Glutamatergic neuron (in vitro differentiated cells): ENCODE measurements at places on chromosomes 7 and 10. TPM values are rescaled to one million over a fixed set of nuclear protein-coding genes. Genes with fewer than 3 reads are reported as not detected.

Gene PTPN20
- not detected for total RNA-seq

Gene PKD1L1
- total RNA-seq = 0.17 TPM

Gene FASTK
- 64.7 TPM for total RNA-seq

Gene TMEM213
- total RNA-seq = not detected

Gene PIP4K2A
- 20.7 TPM for total RNA-seq

Gene GLI3
- total RNA-seq = 2.9 TPM

Gene POT1
- 42.9 TPM for total RNA-seq

Gene ADCYAP1R1
- total RNA-seq = 0.71 TPM

Gene LRRD1
- 0.15 TPM for total RNA-seq

Gene TMEM184A
- 20.7 TPM for total RNA-seq

Gene TAS2R3
- total RNA-seq = 1.6 TPM

Gene PTN
- 40.0 TPM for total RNA-seq

Gene CAMK1D
- 29.8 TPM for total RNA-seq

DNA sequence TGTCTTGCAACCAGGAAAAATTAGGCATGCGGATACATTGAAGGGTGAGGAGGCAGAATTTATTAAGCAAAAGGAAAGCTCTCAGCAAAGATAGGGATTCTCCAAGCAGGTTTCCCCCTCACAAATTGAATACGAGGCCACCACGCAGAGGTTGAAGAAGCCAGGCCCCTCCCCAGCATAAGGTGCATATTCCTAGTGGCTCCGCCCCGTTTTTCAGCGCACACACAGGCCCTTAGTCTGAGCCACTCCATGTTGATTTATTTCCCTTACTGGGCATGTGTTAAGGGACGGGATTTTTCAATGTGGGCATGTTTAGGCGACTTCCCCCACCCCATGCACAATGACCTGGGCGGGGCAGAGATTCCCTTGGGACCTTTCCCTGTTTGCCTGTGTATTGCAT, 24.9 kb downstream of the PPP2R2D start:
- DNase-seq = no peak

- no peak for DNase-seq
Observed at GRCh38 chr10:4372601-4373000, 453.4 kb upstream of the AKR1E2 start.

DNA sequence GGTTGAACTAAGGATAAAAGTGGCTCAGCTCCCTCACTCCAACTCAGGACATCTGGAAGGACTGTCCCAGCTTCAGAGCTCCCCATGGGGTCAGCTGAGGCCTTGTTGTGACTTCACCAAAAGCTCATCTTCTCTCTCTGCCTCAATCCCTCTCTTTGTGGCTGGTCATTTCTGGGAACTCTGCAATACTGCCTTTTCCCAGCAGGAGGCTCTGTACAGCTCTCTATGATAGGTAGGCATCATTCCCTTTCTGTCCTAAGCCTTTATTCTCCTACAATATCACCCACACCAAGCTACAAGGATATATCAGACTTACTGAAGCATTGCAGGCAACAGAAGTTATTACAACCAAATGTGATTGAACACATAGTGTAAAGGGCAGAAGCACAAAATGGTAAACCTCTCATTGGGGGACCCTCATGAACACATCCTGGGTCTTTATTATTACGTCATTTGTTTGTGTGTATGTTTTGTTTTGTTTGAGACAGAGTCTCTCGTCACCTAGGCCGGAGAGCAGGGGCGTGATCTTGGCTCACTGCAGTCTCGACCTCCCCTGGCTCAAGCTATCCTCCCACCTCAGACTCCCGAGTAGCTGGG, 36.7 kb upstream of the PRPS1L1 start:
- DNase-seq = peak; percentile 64

GRCh38 chr10:71773221-71773971, at the start of gene VSIR:
TSS of gene VSIR (minus strand) at chr10:71773520. CDS start at chr10:71773439, 81 bp downstream.
- peak; percentile 88 for DNase-seq

DNA sequence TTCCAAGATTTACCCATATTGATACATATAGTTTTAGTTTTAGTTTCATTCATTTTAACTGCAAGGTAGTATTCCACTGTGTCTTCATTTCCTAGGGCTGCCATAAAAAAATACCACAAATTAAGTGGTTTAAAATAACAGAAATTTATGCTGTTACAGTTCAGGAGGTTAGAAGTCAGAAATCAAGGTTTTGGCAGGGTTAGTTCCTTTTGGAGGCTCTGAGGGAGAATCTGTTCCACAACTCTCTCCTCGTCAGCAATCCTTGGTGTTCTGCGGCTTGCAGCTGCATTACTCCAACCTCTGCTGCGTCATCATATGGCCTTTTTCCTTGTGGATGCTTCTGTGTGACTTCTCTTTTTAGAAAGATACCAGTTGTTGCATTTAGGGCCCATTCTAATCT, 176.2 kb downstream of the DNAJC1 start:
- DNase-seq = no peak

DNA sequence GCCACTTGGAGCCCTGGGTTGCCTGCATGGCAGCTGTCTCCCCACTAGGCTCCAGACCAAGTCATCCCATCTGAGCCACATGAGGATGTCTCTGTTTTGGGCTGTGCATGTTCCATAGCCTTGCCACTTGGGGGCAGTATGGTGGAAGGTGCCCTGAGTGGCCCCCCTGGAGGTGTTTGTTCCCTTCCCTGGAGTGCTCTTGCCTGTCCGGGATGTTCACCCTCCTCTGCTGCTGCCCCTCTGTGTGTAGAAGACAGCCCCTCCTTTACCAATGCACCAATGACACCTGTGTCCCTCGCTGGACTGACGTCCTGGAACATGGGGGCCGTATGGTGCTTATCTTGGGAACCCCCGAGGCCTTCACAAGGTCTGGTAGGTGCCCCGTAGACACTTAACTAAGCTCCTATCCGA, 100.2 kb downstream of the ACTR3B start:
- no peak for DNase-seq

DNA sequence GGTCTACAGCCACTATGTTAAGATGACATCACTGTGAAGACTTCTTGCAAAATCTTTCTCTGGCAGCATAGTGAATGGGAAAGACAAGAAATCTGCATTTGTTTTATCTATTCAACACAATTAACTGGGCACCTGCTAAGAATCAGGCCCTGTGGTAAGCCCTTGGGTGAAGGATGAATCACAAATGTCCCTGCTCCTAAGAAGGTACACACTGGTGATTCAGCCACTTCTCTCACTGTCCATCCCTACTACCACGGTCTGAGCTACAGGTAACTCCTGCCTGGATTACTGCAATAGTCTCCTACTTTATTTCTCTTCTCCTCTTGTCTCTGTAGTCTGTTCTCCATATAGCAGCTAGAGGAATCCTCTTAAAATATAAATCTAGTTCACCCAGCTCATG, 116.1 kb downstream of the HIBADH start:
- no peak for DNase-seq

GRCh38 chr10:26157734-26158133, 58.8 kb upstream of the GAD2 start:
- no peak for DNase-seq

- DNase-seq = no peak
Observed at GRCh38 chr7:57388761-57389160, 61.2 kb upstream of the ZNF716 start.

DNA sequence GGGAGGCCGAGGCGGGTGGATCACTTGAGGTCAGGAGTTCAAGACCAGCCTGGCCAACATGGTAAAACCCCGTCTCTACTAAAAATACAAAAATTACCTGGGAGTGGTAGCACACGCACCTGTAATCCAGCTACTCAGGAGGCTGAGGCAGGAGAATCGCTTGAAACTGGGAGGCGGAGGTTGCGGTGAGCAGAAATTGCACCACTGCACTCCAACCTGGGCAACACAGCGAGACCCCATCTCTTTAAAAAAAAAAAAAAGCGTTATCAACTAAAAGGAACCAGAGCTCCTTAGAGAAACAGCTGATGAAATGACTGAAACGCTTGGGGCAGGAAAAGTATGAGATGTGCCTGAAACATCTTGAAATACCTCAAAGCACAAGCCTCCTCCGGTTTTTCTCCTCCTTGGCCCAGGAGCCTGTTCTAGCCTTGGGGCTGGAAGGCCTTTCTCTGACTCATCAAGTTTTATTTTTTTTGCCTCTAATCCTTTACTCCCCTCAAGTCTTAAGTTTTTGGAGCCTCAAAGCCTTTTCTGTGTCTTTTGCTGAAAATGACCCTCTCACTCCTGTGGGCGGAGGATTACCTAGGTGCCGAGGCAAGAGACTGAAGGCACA, 2.6 kb upstream of the METTL27 start:
- no peak for DNase-seq

GRCh38 chr7:3033136-3033535, 10.5 kb downstream of the CARD11 start:
- no peak for DNase-seq

GRCh38 chr7:72112992-72113391, 299.1 kb downstream of the CALN1 start:
- DNase-seq = no peak

- no peak for DNase-seq
Observed at GRCh38 chr10:80160361-80161320, 28.1 kb downstream of the PLAC9 start.

DNA sequence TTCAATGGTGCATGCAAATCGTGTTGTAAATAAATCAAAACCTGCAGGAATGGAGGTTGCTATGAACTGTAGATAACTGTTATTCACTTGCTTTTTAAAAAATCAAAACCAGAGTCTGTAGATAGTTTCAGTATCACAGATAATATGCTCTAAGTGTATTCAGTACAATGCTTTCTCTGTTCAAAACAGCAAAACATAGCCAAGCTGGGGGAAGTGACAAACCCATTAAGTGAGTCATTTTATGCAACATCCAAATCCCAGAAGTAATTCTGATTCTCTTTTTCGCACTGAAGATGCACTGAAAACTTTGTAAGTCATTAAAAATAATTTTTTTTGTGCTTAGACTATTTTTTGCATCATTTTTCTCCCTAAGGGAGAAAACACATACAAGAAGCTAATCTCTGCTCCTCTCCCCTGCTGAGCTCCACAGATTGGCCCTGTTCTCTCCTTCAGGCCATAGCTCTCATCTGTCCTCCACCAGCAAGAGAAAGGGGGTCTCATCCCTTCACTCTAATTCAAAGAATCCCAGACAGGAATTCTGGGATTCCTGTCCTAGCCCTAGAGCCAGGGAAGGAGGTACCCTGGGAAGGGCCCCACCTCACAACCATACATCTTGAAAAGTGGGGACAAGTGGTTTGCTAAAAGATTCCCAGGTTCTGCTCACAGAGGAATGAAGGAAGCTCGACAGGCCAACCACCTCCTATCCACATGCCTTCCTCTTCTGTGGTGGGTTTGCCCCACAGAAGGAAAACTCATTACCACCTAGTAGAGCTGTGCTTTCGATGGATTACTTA, 4.9 kb downstream of the PRTFDC1 start:
- DNase-seq = no peak

GRCh38 chr10:47183704-47184041, 116.3 kb upstream of the GDF10 start:
- DNase-seq = no peak

GRCh38 chr10:73959484-73960243, 38.3 kb upstream of the VCL start:
- no peak for DNase-seq

GRCh38 chr10:121886997-121887622, 40.7 kb downstream of the ATE1 start:
- DNase-seq = peak; percentile 78

- no peak for DNase-seq
Observed at GRCh38 chr7:19213746-19214145, 68.5 kb upstream of the FERD3L start.

GRCh38 chr10:60572511-60573194, 183.0 kb upstream of the ANK3 start:
- DNase-seq = peak; percentile 53

DNA sequence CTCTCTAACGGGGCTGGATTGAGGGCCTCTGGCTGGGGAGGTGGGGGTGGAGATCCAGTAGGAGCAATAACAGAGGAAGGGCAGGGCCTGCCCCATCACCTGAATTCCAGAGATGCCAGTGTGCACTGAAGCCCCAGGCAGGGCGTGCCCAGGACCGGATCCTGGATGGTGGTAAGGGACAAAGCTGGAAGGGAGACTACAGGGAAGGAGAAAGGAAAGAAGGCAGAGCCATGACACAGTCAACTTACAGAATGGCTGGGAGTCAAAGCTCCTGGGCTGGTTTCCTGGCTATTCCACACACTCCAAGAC, 666 bp downstream of the TMEM139 start:
- DNase-seq = no peak

DNA sequence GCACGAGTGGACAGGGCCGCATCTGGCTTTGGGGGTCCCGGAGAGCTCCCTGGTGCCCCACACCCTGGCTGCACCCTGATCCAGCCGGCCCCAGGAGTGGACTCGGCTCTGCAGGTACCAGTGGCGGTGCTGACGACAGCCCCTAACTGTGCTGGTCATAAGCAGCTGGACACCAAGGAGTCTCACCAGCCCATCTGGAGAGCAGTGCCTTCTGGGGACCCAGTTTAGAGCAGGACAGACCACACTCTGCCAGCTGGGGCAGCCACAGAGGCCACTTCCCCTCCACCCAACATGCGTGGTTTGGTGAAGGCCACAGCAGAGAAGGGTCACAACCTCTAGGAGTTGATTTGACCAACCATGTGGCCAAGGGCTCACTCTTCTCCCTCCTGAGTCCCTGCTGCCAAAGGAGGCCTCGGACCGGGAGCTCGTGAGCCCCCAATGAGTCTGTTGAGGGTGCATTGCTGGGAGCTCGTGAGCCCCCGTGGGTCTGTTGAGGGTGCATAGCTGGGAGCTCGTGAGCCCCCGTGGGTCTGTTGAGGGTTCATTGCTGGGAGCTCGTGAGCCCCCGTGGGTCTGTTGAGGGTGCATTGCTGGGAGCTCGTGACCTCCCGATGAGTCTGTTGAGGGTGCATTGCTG, 16.0 kb upstream of the INPP5A start:
- DNase-seq = no peak

DNA sequence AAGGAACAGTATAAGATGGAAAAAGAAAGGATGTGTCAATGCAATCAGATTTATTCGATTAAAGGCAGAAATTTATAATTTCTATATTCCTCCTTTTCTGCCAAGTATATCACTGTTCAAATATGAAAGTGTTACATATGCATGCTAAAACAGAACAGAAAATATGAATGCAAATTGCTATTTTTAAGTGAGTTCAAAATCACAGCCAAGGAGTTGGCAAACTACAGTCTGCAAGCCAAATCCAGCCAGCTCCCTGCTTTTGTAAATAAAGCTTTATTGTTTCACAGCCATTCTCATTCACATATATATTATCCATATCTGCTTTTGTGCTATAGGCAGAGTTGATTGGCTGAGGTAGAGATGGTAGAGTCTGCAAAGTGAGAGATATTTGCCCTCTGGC, 747.2 kb downstream of the ANKRD7 start:
- no peak for DNase-seq

GRCh38 chr10:85612378-85612775, 754.2 kb downstream of the GRID1 start:
- no peak for DNase-seq

DNA sequence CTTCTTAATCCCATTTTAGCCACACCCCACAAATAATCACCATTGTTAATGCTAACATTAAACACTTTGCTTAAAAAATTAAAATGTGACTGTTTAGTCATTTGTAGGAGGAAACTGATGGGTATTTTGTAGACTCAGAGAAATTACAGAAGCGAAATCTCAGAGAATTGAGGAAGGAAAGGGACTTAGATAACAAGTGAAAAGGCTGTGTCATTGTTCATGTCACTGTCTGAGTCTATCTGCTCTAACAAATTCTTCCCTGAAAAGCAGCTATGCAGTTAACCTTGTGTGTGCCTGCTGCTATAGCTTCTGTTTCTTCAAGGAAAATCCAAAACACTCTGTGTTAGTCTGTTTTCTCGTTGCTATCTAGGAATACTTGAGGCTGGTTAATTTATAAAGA, 40.9 kb upstream of the PLXDC2 start:
- DNase-seq = no peak

GRCh38 chr10:22427101-22427500, 81.8 kb downstream of the SPAG6 start:
- no peak for DNase-seq
